ENCODE measurements at places on chromosomes 2 and 18.

DNA sequence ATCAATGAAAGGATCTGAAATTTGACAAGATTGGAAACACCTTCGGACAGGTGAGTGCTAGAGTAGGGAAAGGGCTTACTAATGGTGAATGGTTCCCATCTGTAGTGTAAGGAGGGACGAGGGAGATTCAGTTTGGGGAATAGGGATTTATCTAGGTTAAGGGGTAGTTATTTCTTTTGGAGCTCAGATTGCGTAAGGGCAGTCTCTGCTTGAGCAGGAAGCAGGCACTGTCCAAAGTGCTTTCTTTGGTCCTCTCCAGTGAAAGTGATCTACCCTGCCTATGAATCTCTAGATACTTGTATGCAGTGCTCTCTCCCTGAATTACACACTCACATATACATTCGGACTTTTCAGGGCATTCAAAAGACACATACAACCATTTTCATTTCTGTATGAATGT is 272.9 kb upstream of the FIGN start:
- DNase-seq: no peak

GRCh38 chr2:120907822-120908221 is 172.2 kb downstream of the GLI2 start:
- no peak for DNase-seq

DNA sequence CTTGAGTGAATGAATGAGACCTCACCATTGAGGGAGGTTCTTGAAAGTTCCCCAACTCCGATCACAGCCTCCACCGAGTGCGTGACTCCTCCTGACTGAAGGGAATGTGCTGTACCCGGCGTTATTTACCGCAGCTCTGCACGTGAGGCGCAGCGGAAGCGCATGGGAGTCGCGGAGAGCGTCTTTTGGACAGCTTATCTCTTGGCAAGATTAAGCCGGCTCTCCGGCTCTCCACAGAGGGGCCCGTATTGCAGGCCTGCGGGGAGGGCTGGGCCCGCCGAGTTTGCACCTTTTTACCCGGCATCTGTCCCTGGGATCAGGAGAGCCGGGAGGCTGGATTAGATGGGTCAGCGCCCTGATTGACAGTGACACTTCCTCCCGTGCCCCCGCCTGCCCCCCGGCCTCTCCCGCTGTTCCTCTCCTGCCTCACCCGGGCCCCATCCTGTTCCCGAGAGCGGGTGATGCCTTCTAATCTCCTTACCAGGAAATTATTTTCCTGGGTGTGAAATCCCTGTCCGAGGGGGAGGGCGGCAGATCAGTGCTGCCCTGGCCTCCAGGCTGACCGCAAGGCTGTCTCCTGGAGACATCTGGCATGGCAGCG is 176.3 kb downstream of the INHBB start:
- DNase-seq: no peak

- DNase-seq: no peak
Measured at GRCh38 chr2:29311458-29311857, 196.2 kb downstream of the CLIP4 start.

DNA sequence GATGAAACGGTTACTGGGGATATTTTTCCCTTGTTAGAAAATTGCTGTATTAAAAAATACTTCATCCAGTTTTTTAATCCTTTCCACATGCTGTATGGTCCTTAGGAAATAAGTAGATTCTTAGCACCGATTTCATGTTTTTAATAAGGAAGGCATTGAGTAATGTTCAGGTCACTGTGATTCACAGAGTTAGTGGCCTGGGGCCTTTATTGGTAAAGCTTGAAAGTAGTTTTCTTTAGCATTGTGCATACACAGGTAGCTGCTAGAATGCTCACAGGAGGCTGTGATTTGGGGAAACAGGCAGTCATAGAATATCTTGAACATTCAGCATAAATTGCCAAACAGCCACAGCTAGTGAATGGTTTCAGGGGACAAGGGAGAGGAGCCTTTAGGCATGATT is 79.8 kb downstream of the XRCC5 start:
- no peak for DNase-seq

GRCh38 chr2:217538719-217539118 is 464.1 kb downstream of the TNS1 start:
- DNase-seq: no peak

DNA sequence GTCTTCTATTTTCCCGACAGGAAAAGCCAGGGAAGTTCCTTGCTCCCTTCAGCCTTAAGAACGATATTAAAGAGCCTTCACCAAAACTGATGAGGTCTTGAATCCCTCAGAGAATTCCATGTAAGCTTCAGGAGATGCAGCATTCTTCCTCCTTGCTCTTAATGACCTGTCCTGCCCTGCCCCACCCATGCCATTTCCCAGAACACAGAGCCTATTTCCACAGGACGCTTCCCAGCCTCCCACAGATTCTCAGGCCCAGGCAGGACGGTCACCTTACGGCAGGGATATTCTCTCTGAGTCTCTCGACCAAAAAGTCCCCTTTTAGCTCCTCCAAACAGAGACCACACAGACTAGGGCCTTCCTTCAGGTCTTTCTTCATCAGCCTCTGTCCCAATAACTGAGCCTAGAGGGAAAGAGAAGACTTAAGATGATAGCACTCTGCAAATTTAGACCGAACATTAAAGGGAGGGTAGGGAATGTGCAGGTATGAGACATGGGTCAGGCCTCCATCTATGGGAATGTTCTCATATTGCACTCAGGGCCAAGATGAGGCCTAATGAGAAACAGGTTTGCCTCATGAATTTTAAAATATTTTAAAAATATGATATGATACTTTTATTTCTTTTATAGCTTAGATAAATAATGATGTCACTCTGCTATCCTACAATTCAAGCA is 62.1 kb downstream of the COBLL1 start:
- DNase-seq: no peak

- DNase-seq: no peak
Measured at GRCh38 chr18:46374850-46375249, 270.7 kb downstream of the HAUS1 start.

- DNase-seq: no peak
Measured at GRCh38 chr2:106644623-106645022, 157.5 kb downstream of the CD8B2 start.

- no peak for DNase-seq
Measured at GRCh38 chr2:240626531-240627300, 1.4 kb downstream of the GPR35 start.

DNA sequence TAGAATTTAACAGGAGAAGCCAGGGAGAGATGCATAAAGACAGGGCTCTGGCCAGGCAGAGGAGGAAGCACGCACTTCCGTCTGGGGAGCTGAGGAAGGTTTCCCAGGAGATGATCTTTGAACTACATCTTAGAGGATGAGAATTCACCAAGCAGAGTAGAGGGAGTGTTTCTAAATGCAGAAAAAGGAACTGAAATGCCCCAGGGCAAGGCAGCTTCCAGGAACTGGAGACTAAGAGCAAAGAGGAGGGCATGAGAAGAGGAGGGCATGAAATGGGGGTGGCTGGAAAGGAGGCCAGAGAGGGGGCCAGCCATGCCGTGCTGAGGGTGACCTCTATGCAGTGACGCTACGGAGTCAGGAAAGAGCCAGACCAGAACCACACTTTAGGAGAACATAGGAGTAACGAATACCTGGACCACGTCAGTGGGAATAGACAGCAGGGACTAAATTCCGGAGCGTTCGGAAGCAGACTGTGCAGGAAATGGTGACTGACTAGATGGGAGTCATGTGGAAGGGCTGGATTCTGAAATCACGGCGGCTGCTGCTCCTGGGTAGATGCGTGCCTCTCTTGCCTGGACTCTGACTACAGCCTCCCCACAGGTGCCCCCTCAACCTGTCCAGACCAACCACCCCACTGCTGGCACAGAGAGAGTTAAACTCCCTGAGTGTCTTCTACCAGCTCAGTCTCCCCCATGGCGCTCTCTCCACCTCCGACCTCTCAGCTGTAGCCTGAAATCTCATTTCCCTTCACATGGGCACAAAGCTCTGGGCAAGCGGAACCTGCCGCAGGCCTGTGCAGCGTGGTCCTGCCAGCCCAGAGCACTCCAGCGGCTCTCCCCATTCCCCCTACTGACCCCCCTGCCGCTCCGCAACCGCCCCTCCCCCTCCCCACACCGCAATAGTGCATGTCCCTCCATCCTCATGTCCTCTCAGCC is 87.0 kb upstream of the RTN4 start:
- DNase-seq: no peak

DNA sequence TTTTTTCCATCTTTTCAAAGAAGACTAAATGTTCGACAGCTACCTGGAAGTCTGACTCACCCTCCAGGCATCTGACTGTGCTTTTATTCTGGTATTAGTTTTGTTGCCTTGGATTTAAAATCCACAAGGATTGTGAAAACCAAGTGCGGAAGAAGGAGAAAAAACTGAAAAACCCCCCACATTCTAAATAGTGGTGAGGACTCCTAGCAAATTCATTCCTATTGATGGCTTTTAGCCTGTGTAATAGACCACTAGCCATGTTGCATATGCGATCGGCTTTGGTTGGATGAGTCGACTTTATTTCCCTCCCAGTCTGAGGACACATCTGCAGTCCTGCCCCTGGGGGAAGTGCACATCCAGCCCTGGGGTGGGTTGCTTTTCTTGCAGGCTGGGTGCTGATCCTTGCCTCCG is 16.9 kb downstream of the LDLRAD4 start:
- no peak for DNase-seq

DNA sequence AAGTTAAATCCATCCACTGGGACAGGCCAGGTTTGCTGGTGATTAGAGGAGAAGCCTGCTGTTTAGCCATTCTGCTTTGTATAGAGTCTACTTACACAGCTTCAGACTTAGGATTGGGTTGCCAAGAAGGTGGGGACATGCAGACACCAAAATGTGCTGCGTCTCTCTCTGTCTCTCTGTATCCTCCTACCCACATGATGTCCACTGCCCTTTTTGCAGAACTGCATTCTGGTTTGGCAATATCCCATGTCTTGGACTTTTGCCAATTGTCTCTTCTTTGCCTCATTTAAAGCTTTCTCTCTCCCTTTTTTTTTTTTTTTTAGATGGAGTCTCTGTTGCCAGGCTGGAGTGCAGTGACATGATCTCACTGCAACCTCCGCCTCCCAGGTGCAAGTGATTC is 261.1 kb upstream of the FN1 start:
- no peak for DNase-seq

DNA sequence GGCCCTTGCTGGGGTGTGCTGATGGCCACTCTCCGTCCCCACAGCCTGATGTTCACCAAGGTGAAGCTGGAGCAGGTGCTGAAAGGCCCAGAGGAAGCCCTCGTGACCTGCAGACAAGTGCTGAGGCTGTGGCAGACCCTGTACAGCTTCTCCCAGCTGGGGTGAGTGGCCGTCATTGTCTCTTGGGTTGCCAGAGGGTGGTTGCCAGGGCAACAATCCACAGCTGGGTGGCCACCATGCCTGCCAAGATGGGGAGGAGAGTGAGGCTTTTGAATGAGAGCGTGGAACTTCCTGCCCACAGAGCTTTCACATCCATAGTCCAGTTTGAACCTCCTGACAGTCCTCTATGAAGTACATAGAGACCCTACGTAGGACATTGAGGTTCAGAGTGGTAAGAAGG is 108.8 kb downstream of the STPG4 start:
- no peak for DNase-seq

GRCh38 chr2:177398290-177398683 is 5.7 kb downstream of the AGPS start:
- DNase-seq: no peak

DNA sequence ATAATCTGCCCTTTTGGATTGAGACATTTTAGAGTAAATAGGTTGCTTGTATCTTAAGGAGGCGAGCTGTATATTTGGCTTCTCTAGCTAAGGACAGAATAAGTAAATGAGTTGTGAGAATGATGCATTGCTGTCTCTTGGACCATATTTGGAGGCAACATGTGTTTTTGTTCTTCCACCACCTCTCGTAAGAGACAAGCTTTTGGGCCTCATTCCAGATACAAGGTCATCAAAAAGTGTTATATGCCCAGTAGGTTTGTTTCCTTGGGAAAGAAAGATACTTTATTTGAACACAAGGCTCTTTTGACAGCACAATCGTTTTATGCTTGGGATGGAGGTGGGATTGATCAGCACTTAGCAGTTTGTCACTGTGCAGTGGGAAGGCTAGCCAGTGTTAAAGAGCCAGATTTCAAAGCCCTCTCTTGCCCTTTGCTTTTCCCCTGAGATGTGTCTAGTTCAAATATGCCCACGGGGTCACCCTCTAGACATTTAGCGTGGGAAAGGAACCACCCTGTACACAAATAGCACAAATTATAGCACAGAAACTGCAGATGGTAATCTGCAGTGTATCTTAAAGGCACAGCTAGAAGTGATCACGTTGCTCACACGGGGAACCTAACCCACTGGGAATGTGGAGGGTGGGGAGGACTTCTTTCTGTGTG is 131.3 kb downstream of the MAP4K4 start:
- no peak for DNase-seq

DNA sequence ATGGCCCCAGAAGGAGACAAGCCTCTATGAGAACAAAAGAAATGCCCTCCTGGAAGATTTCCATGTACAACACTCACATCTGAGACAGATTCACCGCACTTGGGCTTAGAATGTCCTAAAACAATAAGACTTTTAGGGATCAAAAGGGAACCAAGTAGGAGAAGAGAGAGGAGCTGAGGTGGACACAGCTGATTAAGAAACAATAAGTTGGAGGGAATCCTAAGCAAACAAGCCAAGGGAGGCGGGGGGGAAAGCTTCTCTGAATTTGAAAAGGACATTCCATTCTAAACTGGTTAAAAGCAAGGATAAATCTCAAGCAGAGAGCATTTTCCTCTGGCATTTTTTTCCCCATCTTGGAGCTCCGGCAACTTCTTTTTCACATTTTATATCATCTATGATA is 9.9 kb downstream of the ACVR1 start:
- DNase-seq: no peak

DNA sequence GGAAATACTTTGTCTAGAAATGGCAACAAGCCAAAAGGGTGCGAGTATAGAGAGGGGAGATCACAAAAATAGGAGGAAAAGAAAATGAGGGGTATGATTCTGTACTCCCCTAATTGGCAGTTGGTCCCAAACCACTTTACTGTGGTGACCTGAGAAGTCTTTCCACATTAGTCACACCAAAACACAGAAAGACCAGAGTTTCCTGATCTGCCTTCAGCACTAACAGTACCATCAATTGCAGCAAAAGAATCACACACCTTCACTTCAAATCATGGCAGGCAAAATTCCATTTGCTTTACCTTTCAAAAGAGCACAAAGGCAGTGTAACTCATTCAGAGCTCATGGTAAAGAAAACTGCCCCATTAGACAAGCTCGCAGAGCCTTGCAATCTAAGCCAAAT is 86.8 kb downstream of the ALK start:
- DNase-seq: no peak

DNA sequence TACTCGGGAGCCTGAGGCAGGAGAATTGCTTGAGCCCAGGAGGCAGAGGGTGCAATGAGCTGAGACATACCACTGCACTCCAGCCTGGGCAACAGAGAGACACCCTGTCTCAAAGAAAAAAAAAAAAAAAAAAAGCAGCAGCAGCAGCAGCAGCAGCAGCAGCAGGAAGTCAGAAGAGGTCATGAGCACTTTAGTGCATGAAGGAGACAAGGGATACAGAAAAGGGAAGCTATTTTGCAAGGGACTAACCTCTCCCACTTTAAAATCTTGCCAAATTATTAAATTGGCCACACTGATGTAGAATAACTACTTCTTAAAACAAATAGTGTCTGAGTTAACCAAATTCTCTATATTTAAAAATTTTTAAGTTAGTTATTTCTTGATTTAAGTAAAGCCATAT is 113.4 kb upstream of the PDE1A start:
- DNase-seq: no peak

GRCh38 chr18:10152475-10152874 is 238.7 kb downstream of the VAPA start:
- no peak for DNase-seq

All from stimulated activated CD4-positive, alpha-beta T cell treated with anti-CD3 and anti-CD28 coated beads, Interleukin-1b, Interleukin-23, amount 100 ng/mL, for 24 hours (primary cell).